ENCODE measurements at places on chromosomes 2 and 18.

- DNase-seq, result no peak
Measured at GRCh38 chr2:197141702-197142473, 168.7 kb downstream of the ANKRD44 start.

- DNase-seq, result no peak
Measured at GRCh38 chr2:12051831-12052230, 305.4 kb downstream of the LPIN1 start.

DNA sequence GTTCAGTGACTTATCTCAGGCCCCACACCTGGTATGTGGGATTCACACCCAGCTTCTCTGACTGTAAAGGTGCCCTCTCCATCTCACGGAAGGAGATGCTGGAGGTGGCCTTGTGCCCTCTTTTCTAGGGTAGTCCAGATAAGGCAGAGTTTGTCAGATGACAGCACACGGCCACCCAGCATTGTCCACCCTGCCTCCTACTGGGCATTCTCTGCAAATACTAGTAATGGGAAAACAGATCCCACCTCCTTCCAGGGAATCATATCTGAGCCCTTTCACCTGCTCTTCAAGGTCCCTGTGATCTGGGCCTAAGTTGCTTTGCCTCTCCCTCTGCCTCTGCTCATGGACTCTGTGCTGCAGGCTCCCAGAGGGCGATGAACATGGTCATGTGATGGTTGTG lies 214.7 kb downstream of the CLIP4 start:
- no peak for DNase-seq

GRCh38 chr2:23400703-23401102 lies 15.7 kb downstream of the KLHL29 start:
- DNase-seq, result no peak

DNA sequence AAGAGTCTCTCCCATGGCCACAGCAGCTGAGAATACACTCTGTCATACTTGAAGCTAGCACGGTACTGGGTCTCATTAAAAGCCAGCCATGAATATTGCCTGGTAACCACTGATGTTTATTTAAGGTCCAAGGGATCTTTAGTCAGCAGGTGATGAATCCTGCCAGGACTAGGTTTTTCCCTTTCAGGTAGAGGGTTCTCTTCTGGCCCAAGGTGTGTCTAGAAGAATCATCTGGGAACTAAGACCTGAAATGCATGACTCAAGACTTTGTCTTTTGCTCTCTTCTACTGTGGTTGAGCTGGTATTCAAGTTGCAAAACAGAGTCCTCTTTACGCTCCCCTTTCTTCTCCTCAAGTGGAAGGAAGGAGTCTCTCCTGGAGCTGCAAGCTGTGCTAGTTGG lies 400.5 kb upstream of the FSIP2 start:
- no peak for DNase-seq

DNA sequence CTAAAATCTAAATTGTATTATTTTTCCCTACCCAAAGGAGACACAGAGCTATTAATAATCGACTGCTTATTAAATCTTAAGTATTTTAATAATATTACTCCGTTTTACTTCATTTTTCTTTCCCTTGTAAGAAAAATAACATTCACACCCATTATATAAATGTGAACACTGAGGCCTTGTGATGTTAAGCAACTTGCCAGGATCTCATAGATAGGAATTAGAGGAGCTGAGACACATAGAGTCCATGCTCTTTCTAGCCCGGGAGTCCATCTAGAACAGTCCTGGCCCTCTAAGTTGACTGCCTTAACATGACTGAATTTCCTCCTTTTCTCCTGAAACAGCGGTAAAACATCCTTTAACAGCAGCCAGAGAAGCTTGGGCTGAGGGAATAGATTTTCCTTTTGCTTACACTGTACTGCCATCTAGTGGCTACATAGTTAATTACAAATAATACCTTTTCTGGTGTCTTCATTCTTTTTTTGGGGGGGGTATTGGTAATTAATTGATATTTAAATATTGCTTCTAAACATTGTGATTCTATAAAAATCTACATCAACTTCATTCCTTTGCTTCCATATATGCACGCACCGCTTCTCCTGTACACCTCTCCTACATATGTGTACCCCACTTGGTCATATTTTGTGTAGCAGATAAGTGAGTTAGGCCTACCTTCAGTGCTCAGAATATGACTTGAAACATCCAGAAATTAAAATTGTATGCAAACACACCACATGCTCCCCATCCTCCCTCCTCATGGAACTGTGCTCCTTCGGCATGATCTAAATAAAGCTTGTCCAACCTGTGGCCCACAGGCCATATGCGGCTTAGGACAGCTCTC lies 125.8 kb upstream of the HNMT start:
- DNase-seq, result no peak

DNA sequence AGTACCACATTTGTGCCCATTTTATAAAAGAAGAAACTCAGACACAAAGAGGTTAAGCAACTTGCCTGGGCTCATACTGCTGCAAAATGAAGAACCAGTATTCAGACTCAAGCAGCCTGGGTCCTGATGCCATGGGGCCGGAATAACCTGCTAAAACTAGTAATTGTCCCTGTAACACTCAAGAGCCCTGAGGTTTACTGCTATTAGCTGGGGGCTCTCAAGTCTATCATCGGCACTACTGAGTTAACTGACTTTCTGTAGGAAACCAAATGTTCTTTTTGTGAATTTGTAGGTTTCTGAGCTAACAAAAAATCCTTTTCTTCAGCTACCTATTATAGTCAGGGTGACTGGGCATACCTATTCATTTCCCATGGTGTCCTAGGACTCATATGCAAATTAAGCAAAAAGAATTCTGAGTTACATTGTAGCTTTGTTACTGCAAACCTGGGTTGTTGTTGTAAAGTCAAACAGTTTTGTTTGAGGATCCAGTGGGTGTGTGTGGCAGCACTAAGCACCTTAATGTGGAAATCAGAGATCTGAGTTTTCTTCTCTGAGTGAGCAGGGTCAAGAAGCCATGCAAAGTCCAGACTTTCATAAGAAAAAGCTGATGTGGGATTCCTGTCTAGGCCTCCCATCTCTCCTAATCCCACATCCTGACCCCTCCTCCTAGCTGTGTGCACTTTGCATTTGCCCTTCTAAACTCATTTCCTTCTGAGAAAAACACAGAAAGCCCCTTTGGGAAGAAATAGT lies 72.4 kb upstream of the TNP1 start:
- DNase-seq, result no peak

DNA sequence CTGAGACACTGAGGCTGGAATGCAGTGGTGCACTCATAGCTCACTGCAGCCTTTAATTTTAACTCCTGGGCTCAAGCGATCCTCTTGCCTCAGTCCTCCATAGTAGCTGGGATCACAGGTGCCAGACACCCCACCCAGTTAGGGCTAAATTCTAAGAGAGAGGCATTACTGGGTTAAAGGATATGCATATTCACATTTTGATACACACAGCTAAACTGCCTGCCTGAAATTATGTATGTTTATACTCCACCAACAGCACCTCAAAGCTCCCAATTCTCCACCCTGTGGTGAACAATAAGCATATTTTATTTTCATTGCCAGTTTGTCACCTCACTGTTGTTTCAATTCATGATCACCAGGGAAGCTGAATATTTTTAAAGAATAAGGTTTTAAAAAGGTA lies 18.7 kb upstream of the MCM6 start:
- no peak for DNase-seq

- DNase-seq, result peak; percentile 95
Measured at GRCh38 chr2:16653799-16654198, 11.8 kb downstream of the CYRIA start.

- DNase-seq, result no peak
Measured at GRCh38 chr2:149832324-149832723, 244.7 kb upstream of the MMADHC start.

GRCh38 chr18:9730786-9731185 lies 22.7 kb downstream of the RAB31 start:
- DNase-seq, result no peak

- no peak for DNase-seq
Measured at GRCh38 chr2:219218217-219218731, 484 bp downstream of the ABCB6 start.

- no peak for DNase-seq
Measured at GRCh38 chr2:219073413-219074129, 12.8 kb upstream of the IHH start.

DNA sequence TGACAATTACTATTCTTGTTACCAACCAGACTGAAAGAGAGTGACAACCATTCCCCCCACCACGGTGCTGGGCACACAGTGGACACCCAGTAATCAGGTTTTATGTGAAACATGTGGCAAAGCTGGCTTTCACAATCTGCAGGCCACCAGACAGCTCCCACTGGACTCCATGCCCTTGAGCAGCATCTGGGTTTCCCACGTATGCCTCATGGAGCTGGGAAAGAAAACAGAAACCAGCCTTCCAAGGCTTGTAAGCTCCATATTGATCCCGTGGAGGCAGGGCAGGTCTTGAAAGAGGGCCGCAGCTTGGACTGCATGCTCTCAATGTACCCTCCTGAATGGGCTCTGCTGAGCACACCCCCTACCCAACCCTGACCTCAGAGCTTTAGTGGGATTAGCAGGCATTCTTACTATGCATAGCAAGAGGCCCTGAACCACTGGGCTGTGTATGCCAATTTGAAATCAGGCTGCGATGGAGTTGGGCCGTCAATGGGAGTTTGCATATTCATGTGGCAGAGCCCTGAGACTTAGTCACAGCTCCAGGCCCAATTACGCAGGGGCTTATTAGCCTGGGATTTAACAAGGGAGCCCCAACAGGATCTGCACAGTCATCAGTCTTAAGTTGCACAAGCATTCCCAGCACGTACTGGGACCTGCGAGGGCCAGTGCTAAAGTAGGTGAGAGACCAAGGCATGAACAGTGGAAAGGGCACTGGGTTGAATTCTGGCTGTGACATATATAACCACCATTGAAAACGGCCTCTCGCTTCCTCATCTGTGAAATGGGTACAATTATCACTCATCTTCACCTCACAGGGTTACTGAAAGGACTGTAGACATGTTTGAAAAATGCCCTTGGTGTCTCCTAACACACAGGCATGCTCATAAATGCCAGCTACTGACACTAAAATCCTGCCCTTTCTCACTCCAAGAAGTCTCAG lies 10.5 kb downstream of the C1QL2 start:
- DNase-seq, result no peak

- DNase-seq, result no peak
Measured at GRCh38 chr18:48831802-48832201, 119.0 kb downstream of the SMAD7 start.

DNA sequence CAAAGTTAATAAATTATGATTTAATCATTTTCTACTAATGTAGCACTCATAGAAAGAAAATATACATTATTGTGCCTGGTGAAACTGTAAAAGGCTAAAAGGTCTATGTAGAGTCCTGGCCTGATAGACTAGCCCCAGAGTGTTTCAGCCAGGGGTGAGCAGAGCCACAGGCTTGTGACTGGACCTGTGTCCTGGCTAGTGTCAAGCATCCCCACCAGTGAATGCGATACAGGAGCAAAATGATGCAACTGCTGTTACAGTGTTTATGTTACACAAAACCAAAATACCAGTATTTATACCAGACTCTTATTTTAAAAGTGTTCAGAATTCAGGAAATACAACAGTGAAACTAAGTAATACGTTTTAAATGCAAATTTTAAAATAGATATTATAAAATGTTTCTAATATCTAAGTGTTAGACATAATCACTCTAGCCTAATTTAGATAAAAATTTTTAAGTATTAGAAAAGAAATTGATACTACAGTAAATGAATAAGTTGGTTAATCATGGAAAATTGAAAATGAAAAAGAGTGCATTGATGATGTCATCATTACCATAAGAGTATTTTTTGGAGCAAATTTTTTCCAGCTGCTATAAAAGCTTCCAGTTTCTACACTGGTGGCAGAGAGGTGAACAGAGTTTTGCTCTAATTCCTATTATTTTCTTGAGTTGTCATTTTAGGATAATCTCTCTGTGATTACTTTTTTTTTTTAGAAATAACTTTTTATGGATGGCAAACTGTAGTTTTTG lies 6.2 kb upstream of the TSPYL6 start:
- no peak for DNase-seq

- DNase-seq, result no peak
Measured at GRCh38 chr2:238906254-238906935, 58.5 kb downstream of the TWIST2 start.

- DNase-seq, result no peak
Measured at GRCh38 chr18:36461551-36461987, 164.1 kb downstream of the FHOD3 start.

DNA sequence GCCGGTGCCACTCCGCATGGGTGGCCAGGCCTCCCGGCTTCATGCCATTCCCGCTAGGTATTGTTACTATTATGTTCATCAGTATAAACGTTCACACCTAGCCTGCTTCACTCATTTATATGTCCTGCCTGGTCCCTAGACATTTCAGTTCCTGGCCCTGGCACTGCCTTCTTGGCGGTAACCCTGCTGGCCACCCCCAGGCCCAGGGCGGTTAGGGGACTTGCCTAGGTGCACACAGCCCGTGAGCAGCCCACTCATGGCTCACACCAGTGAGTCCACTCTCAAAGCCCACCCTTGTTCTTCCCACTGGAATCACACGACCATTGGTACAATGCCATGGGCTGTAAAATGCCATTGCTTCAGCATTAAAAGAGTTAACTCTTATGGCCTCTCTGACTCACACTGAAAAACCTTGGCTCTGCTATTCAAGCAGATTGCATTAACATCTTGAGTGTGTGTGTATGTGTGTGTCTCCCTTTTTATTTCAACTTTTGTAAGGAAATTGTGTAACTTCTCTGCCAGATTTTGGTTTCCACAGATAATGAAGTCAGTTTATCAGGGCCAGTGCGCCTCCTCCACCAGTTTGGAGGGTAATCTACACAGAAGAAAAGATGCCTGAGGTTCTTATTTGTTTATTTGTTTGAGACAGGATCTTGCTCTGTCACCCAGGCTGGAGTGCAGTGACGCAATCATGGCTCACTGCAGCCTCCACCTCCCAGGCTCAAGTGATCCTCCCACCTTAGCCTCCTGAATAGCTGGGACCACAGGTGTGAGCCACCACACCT lies 74.2 kb downstream of the RAB31 start:
- no peak for DNase-seq

DNA sequence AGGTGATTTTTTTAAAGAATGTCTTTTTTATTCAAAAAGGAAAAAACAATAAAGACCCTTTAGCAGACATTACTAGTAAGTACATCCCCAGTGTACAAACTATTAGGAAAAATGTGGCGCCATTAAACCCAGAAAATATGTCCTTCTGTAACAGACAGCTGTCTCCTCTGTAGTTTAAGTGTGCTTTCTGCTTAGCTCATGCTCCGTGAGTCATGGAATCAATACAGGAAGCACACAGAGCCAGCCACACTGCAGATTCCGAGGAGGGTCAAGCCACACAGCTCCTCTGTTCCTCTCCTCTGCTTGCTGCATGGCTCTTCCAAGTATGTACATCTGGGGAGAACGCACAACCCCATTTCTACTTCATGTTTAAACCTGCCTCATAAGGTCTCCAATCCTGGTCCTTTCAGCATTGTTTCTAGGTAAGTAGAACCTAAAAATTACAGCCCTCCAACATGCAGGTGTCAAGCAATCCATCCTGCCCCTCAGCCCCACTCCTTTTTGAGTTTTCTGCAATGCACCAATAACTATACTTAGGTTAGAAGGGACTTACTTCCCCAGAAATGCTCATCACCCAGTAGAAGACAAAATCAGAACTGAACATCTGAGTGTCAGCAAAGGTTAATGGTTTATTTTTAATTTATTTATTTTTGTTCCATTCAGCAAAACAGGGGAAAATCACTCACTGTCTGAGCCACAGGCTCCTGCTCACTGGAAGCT lies 37.5 kb downstream of the ACVR1 start:
- no peak for DNase-seq
